ENCODE measurements at places on chromosomes 4 and X.

- no peak for DNase-seq
These were observed 66.3 kb downstream of the MED28 start for GRCh38 chr4:17680559-17681280.

DNA sequence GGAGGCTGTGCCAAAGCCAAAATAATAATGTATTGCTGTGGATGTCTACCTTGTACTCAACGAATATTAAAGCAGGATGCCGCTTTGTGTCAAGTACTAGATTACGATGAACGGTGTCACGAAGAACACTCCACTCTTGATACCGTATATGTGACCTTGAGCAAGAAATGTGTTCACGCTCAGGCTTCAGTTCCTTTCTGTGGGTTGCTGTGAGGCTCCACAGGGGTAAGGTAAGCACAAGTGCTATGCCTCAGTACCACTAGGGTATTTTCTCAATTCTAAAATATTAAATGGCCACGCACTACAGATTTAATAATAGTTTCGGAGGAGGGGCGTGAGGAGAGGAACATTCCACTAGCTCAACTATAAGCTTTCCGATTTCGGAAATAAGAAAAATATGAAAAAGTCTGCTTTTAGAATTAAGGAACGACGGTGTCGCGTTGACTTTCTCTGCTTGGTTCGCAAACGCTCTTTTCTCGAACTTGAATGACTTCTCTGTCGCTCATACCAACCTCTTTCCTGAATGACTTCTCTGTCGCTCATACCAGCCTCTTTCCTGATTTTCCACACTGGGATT, 607 bp upstream of the SCOC start:
- DNase-seq: peak; percentile 5

- no peak for DNase-seq
These were observed 69.6 kb downstream of the MAML3 start for GRCh38 chr4:140084385-140084784.

GRCh38 chrX:66547847-66548369, 91.0 kb downstream of the EDA2R start:
- DNase-seq: no peak

DNA sequence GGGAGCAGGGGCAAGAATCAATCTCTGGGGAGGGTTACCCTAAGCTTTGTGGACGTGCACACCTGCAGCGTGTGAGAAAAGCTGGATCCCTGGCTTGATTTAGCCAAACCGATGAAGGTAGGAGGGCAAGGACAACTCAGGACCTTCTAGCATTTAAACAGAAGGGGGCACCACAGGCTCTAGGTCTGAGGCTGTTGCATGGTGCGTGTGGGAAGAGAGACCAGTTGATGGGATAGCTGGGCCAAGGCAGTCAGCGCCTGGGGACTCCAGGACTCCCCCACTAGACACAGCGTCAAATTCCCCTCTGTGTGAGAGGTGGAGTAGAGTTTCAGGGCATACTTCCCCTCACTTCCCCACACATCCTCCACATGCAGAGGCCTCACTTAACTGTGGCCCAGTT, 4.3 kb downstream of the GABRQ start:
- DNase-seq: no peak

GRCh38 chrX:54695231-54695630, 102.8 kb downstream of the ITIH6 start:
- DNase-seq: no peak

DNA sequence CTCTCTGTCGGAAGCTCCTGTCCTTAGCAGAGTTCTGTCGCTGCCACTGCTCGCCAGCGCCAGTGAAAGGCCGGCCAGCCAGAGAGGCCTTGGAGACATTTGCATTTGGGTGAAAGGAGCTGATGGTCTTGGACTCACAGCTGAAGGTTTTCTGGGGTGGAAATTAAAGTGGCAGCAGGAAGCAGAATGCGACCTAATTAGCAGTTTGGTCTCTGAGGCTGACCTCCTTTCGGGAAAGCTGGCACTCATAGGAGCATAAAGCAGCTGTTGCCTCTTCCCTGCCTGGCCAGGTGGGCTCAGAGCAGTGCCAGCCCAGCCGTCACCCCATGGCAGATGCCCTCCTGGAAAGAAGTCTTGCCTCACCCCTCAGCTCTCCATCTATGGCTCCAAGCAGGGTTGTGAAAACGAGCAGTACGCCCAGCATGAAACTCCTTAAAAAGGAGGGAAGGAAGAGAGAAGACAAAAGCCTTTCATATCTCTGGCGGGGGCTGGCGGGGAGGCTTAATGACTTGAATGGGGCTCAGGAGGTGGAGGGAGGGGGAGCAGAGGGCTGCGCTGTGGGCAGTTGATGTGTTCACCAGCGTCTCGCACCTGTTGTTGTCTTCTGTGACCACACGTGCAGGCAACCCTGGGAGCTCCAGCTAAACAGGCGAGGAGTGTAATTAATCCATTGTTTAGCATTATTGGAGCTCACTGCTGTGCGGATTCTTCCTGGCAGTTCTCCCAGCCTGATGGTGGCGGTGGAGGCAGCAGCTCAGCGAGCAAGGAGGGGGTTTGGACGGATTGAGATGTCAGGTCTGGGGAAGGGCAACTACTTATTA, 264.0 kb downstream of the MID1IP1 start:
- DNase-seq: no peak

GRCh38 chr4:110615353-110616237, 7.3 kb downstream of the PITX2 start:
- DNase-seq: no peak

DNA sequence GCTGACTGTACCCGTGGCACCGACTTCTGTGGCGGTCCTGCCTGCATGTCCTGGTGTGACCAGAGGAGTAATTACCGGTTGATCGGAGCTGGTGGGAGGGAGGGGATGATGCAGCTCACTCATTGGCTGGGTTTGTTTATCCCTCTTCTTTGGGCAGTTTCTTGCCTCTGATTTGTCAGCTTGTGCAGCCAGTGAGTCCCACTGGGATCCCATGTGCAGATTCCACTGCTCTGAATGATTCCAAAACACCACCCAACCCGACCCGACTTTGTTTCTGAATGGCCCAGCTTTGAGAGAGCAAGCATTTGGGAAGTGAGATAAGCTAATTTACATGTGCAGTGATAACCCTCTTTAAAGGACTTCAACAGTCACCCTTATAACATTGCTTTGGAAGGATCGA, 13.8 kb downstream of the FHDC1 start:
- no peak for DNase-seq

- no peak for DNase-seq
These were observed 437.8 kb downstream of the GRXCR1 start for GRCh38 chr4:43330288-43330687.

DNA sequence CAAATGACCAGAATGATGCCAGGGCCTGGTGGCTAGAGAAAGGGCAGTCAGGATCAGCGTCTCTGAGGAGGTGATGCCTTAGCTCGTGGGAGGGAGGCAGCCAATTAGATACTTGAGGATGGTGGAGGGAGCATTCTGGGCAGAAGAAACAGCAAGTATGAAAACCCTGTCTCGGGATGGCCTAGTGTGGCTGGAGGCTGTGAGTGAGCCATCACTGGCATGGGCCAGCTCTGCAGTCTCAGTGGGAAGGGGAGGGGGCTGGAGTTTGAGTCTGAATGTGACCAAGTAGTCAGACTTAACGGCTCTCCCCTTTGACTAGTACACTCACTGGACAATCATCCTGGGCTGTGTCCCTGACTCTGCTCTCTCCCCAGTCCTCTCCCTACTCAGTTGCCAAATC, 7.1 kb downstream of the CNGA2 start:
- no peak for DNase-seq

- DNase-seq: no peak
These were observed 235.3 kb downstream of the TENM3 start for GRCh38 chr4:182478475-182478874.

GRCh38 chr4:148345509-148345908, 96.7 kb downstream of the NR3C2 start:
- no peak for DNase-seq
